GM04504 (cell line): ENCODE measurements at places on chromosomes 12 and 14.

GRCh38 chr12:95605087-95605486 lies 53.8 kb upstream of the USP44 start:
- no peak for DNase-seq

- DNase-seq, result no peak
These were observed 175.9 kb upstream of the CDKN3 start for GRCh38 chr14:54220704-54221431.

- no peak for DNase-seq
These were observed 2.2 kb downstream of the NCKAP5L start for GRCh38 chr12:49825971-49826421.

GRCh38 chr14:68897559-68898155 lies 81.4 kb downstream of the ACTN1 start:
- no peak for DNase-seq

DNA sequence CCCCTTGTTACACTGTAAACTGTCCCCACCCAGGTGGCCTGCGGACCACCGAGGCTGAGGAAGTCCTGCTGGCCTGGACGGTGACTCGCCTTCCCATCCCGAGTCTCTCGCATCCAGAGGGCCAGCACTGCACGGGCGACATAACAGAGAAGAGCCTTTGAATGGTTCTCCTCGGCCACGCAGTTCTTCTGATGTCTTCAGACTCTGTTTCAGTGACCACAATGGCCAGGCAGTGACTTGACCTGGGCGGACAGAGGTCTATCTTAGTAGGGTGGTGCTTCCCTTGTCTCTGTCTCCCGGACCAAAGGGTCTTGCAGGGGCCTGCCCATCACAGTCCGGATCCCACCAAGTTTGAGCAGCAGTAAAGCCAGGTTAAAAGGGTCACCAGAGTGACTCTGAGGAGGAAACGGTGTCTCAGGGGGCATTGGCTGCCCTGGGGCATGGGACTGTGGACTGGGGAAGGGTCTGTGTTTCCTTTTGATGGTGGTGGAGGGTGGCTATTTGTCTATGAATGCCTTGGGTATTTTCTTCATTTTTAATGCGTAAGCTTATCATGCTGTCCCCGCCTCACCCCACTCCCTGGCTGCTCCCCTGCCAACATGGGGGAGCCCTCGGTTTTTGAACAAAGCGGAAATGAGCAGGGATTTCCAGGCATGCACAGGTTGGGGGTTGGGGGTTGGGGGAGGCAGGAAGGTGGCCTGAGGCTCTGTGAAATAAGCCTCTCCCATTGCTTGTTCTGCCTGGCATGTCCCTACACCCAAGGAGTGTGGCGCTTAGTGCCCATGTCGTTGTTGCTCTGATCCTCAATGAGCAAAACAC lies 10.3 kb downstream of the KRT85 start:
- no peak for DNase-seq

GRCh38 chr14:92945959-92946846 lies 23.3 kb downstream of the CHGA start:
- no peak for DNase-seq

DNA sequence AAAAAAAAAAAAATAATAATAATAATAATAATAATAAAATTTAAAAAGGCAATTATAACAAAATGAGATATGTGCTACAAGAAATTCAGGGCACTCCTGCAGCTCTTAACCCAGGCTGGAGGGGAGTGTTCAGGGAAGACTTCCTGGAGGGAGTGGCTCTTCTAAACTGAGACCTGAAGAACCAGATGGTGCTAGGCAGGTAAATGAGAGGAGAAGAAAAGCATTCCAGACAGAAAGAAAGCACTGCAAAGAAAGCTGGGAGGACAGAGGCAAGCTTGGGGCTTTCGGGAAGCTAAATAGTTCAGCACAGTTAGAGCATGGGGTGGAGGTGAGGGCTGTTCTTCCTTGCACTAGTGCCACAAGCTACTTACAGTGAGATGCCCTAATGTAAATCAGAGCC lies 9.9 kb upstream of the SRSF9 start:
- no peak for DNase-seq

DNA sequence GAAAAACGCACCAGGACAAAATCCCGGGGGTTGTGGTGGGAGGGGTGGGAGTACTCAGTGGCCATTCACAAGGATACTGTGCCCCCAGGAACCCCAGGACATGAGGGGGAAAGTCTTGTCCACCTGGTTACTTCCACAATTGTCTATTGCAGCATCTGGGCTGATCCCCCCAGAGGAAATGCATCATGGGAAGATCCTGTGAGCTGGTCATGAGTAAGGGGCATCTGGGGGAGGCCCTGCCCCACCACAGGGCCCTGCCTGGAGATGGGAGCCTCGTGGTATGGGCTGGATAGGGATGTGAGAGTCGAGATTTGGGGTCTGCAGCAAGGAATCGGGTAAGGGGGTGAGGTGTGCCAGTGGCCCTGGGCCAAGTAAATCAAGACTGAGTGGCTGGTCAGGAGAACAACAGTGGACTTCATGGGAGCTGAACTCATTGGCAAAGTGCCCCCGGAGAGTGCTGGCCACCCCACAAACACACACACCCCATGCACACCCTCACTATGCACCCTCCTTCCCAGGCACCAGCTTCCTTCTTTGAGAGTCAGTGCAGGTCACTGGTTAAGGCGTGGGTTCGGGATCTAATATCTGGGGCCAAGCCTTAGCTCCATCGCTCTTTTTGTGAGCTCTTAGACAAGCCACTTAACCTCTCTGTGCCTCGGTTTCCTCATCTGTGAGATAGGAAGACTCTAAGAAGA lies 3.0 kb upstream of the SERPINA1 start:
- no peak for DNase-seq

DNA sequence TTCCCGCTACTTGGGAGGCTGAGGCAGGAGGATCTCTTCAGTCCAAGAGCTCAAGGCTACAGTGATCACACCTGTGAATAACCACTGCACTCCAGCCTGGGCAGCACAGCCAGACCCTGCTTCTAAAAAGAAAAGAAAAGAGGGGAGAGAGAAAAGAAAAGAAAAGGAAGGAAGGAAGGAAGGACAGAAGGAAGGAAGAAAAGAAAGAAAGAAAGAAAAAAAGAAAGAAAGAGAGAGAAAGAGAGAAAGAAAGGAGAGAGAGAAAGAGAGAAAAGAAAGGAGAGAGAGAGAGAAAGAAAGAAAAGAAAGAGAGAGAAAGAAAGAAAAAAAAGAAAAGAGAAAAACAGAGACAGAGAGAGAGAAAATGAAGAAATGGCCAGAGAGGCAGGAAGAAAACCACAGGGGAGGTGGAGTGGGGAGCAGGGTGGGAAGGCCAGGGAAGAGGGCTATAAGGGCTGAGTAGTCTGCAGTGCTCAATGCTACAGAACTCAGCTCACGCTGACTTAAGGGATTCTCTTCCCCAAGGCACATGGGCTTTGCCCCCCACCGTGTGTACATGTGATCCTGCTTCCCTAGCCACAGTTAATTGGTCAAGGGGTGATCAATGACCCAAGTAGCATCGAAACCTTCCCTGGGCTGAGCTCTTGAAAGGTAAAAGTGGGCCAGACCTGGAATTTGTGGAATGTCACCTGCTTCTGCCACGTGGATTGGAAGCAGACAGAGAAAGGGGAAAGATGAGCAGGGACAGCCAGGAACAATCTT lies 90.4 kb upstream of the TMCC3 start:
- no peak for DNase-seq

DNA sequence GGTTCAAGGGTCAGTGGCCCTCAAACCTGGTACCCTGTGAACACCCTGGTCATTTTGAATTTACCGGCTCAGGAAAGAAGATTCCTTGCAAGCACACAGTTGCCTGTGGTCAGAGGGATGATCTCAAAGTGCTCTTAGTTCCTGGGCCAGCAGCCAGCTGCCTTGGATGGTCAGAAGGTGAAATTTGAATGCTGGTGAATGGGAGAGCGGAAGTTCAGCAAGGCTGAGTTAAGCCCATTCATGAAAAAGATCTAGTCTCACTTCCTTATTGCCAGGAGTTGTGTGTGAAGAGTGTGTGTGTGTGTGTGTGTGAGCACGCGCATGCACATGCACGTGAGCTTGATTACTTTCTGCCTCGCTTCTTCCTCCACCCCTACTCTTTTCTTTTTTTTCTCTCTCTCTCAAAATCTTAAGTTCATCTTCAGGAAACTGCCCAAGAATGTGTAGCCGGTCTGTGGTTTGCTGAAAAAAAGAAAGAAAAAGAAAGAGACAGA lies 155.5 kb upstream of the CCND2 start:
- DNase-seq, result no peak

- peak; percentile 13 for DNase-seq
These were observed 84.1 kb downstream of the ITPR2 start for GRCh38 chr12:26748741-26749431.

DNA sequence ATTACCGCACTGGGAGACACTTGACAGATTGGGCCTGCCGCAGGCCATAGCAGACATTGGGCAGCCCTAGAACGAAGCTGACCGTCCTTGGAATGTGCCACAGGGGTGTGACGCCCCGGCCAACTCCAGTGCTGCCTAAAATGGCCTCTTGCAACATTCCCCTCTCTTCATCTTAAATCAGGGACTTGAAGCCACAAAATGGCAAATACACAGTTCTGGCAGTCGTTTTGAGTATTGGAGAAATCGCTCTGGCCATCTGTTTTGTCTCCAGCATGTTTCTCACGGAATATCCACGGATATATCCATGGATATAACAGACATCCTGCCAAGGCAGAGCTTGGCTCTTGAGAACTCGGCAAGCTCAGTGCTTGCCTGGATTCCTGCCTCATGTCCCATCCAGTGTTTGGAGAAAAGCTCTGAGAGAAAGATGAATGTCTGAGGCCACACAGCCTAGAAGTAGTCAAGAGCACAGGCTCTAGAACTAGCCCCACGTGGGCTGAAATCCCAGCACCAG lies 158.4 kb downstream of the CHST11 start:
- no peak for DNase-seq

DNA sequence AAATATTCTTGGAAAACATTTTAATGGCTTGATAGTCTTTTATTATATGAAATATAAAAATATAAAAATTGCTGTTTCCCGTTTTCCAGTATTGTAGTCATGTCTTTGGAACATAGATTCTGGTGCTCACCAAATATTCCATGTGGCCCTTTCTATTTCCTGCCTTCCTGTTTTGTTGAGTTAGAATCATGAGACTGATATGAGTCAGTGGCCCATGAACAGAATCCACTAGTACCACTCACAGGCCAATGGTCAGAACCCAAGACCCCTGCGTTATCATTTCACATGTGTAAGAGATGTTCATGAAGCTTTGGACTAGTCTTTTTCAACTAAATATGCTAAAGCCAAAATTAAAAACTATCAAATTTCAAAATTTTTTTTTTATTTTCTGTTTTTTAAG lies 56.9 kb downstream of the BICD1 start:
- DNase-seq, result no peak

DNA sequence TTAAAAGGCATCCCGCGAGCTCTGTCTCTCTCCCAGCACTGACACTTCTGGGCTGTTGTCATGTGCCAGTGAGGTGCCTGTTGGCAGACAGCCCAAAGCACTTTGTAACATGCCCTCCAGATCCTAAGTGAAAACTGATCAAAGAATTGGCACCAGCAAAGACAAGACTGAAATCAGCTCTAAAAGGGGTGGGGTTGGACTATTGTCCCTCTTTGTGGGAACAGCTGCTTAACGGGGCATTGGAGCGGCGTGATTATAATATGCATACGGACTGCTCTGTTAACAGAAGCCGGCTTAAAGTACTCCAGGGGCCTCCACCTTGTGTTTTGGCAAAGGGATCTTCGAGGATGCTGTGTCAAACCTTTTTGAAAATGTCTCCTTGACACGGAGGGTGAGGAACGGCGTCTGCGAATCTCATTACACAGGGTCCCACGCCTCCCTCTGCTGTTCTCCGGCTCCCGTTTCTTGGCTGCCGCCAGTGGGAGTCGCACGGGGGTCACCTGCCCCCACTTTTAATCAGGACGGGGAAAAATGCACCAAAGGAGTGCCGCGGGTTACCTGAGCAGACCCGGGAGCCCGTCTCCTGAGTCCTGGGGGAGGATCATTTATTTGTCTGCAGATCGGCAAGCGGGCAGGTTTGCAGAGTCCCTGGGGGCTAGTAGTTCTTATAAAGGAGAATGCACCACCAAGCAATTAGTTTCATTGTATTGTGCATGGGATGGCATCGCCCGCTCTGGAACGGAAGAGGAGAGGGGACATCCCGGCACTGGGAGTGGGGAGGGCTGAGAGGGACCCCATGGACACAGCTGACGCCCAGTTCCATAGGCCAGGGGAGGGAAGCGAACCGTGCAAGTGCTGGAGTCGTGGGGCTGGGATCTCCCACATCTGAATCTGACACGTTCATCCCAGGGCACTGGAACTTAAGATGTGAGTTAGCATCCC lies 44.3 kb downstream of the SPRING1 start:
- DNase-seq, result no peak

DNA sequence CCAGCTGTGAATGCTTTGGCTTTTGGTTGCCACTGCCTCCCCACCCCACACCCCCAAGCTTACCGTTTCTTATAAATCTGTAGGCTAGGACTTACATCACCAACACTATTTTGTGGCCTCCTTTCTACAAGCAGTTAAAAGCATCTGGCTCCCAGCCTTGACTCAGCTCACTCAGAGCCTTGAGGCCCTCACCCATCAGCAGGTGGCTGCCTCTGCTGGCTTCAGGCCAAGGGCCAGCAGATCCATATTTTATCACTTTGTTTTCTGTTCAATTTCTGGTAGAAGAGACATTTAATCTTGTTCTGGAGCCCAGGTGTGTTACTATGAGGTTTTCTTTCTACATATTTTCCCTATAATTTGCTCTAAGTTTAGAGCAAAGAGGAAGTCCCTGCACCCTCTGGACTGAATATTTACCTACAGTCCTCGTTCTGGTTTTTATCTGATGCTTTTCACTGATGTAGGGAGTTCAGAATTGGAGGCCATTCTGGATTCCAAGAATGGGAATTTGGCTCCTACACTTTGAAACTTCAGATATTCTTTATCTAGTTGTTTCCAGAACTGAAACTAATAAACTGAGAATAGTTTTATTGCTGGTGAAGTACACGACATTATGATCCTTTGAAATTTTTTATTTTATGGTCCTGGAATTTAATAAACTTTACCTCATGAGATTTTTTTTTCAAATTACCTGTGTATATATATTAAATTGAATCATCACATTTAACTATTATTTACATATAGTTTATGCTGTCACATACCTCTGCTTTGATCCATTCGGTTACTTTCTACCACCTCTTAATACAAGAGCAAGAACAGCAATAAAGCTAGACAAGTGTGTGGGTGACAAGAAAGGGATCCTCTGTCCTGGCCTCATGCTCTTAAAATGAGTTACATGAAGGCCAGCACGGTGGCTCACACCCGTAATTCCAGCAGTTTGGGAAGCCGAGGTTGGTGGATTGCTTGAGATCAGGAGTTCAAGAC lies 22.2 kb downstream of the PLBD1 start:
- DNase-seq, result no peak

- no peak for DNase-seq
These were observed 20.0 kb downstream of the ZFP36L1 start for GRCh38 chr14:68772761-68773381.

GRCh38 chr12:52389313-52390207 lies 4.1 kb upstream of the KRT84 start:
- DNase-seq, result no peak

GRCh38 chr14:100871234-100872186 lies 32.0 kb downstream of the RTL1 start:
- peak; percentile 52 for DNase-seq

- DNase-seq, result no peak
These were observed 144.4 kb downstream of the EFCAB11 start for GRCh38 chr14:89810101-89810500.

GRCh38 chr12:14589169-14590004 lies 21.7 kb upstream of the PLBD1 start:
- DNase-seq, result no peak
